Stimulated activated naive CD8-positive, alpha-beta T cell treated with anti-CD3 and anti-CD28 coated beads, Interleukin-15, amount 100 ng/mL, for 72 hours (primary cell): ENCODE measurements at places on chromosomes 2 and 18.

DNA sequence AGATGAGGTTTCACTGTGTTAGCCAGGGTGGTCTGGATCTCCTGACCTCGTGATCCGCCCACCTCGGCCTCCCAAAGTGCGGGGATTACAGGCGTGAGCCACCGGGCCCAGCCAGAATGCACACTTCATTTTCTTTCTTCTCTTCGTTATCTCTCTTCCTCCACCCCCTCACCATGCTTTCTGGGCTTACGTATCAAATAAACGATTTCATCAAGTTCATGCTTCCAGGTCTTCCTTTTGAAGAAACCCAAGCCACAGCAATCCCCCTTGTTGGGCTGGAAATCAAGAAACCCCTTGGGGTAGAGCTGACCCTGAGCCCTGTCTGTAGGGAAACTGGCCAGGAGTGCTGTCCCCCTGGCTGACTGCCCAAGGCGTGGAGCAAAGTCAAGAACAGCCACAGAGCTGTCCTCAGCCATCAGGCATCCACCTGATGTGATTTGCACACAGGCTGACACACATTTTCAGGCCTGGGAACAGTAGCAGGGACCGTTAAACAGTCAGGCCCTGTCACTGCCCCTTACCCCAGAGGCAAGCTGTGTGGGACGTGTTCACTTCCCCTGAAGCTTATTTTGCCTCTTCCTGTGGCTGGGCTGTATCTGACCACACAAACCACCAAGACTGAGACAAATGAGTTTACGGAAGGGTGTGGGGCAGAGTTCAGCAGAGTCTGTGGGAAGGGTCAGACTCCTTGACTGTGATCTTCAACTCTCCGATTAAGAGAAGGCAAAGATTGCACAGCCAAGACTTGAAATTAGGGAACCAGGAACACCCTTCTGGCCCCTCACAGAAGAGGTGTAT, 15.1 kb upstream of the NMUR1 start:
- peak; percentile 72 for DNase-seq

- DNase-seq = no peak
These were observed 1.9 kb upstream of the SOX11 start for GRCh38 chr2:5690286-5690685.

GRCh38 chr2:33321876-33322483, 154.5 kb upstream of the RASGRP3 start:
- no peak for DNase-seq

- DNase-seq = no peak
These were observed 56.4 kb downstream of the SNORC start for GRCh38 chr2:232926431-232926939.

DNA sequence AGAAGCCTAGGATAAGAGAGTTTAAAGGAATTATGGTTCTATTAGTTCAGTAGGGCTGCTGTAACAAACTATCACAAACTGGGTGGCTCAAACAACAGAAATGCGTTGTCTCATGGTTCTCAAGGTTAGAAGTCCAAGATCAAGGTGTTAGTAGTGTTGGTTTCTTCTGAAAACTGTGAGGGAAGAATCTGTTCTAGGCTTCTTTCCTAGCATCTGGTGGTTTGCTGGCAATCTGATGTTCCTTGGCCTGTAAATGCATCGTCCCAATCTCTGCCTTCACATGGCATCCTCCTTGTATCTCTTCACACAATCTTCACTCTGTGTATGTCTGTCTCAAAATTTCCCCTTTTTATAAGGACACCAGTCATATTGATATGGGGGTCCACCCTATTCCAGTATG, 76.3 kb downstream of the MDH1 start:
- DNase-seq = no peak

- no peak for DNase-seq
These were observed 335.2 kb downstream of the NUP35 start for GRCh38 chr2:183459466-183459865.

GRCh38 chr2:9594366-9595054, 36.3 kb downstream of the YWHAQ start:
- no peak for DNase-seq

- DNase-seq = no peak
These were observed 12.2 kb downstream of the PLB1 start for GRCh38 chr2:28507796-28508764.

DNA sequence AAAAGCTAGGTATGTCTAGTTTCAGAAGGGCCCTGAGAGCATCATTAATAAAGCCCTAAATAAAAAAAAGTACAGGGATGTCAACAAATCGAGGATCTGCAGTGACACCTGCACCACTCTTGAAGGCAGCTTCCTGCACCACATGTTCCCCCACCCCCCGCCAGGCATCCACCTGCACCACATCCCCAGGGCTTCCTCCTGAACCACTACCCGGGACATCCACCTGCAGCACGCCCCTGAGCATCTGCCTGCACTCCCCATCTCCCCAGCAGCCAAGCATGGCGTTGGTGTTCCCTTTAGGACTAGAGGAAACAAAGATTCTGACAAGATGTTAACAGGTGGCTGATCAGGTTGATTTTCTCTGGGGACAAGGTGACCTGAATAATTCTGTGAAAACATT, 55.2 kb downstream of the DLGAP1 start:
- DNase-seq = no peak

GRCh38 chr2:202910698-202911097, 775 bp downstream of the WDR12 start:
- no peak for DNase-seq

- DNase-seq = no peak
These were observed 30.5 kb downstream of the OLA1 start for GRCh38 chr2:174217869-174218268.

GRCh38 chr2:165725421-165725820, 68.6 kb downstream of the GALNT3 start:
- DNase-seq = no peak

DNA sequence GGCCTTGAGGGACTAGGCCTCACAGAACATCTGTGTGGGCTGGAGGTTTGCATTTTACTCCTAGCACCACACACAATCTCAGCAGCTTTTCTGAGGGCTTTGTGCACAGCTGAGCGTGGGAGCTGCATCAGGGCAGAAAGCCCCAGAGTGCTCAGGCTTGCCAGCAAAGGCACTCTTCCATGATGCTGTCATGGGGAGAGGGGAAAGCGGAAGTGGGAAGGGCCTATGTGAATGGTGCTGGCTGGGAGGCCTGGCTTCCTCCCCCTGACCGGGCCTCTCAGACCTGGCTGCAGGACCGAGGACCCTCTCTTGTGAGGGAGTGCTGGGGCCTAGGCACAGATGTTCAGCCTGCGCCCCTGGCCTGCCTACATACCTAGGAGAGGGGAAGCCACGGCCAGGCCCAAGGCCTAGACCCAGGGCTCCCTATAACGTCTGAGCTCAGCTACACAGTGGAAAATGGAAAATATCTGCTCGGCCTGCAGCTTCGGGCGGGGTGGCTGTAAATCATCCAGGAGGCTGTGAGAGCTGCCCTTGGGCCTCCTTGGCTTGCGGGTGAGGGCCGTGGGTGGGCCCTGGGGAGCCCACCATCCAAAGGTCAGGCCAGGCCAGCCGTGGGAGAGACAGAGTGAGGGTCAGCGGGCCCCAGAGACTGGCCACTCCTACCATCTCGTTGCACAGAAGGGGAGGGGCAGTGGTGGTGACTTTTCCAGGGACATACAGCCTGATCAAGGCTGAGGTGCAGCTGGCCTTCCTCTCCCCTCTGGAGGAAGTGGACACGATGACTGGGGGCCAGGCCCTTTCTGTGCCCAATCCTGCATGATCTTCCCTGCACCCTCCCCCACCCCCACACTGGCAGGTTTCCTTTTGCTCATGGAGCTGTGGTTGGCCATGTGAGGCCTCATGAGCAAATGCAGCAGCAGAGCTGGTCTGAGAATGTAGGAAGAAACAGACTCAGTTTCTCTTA, 22.8 kb downstream of the GLI2 start:
- DNase-seq = no peak

DNA sequence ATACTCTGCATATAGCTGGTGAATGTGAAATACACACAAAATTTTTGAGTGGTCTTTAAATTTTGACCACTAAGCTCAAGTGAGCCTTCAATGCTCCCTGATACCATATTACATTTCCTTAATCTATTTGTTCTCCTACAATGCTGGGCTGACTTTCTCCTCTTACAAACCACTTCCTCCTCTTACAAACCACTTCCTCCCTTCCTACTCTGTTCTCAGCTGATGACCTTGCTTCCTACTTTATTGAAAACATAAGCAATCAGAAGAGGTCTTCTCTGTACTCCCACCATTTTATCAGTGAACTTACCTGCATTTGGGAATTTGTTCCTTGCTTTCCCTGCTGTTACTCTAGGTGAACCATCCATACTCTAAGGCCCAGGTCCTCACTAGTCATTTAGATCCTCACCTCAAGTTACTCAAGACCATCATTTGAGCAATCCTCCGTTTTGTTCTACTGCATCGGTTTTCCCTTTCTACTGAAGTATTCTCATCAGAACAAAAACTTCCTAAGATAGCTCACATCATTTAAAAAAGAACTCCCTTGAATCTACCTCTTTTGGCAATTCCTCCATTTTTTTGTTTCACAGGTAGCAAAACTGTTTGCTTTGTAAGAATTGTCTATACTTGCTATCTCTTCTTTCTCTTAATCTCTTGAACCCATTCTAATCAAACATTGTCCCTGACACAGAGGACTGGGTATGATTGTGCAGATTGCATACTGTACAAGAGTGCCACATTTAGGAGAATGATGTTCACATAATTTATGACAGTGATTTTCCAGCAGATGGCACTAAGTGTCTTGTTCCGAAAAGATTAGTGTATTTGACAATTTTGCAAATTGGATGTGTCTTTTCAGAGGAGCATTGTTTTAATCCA, 96.5 kb downstream of the EPB41L5 start:
- DNase-seq = no peak

DNA sequence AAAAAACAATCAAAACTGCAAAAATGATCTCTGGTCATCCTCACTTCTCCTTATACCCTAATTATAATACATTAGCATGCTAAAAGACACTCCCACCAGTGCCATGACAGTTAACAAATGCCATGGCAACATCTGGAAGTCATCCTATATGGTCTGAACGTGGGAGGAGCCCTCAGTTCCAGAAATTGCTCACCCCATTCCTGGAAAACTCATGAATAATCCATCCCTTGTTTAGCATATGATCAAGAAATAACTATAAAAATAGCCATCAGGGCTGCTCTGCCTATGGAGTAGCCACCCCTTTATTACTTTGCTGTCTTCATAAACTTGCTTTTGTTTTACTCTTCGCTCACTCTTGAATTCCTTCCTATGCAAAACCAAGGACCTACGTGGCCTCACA, 5.7 kb upstream of the C2orf80 start:
- DNase-seq = no peak

GRCh38 chr2:76599732-76600368, 889.1 kb upstream of the GCFC2 start:
- DNase-seq = peak; percentile 15

DNA sequence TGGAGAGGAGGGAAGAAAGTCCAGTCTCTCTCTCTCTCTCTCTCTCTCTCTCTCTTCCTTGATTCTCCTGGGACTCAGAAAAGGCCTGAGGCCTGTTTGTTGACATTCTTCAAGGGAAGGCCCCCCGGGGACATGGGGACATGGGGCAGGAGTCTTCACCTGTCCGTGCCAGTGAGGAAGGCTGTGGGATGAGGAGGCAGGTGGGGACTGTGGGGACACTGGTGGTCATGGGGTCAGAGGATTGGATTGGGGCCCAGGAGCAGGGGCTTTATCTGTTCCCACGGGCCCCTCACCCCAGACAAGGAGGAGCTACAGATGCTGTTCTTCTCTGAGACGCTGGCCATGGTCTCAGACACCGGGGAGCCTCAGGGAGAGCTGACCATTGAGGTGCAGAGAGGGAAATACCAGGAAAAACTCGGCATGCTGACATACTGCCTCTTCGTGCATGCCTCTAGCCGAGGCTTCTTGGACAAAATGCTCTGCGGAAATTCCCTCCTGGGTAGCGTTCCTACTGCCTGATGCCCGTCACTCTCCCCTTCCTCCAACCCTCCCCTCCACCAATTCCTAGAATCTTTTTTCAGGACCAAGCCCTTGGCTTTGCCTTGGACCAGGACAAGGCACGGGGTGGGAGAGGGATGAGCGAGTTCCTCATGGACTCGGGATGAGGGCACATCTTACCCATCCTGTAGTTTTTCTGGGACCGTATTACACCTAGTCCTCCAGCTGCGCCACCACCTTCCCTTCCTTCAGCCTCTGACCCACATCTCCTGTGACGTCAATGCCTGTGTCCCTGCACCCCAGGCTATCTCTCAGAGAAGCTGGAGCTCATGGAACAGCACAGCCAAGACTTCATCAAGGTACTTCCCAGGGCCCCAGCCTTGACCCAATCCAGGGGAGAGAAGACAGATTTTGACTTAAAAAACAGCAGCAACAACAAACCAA, 850 bp downstream of the CATIP start:
- no peak for DNase-seq

DNA sequence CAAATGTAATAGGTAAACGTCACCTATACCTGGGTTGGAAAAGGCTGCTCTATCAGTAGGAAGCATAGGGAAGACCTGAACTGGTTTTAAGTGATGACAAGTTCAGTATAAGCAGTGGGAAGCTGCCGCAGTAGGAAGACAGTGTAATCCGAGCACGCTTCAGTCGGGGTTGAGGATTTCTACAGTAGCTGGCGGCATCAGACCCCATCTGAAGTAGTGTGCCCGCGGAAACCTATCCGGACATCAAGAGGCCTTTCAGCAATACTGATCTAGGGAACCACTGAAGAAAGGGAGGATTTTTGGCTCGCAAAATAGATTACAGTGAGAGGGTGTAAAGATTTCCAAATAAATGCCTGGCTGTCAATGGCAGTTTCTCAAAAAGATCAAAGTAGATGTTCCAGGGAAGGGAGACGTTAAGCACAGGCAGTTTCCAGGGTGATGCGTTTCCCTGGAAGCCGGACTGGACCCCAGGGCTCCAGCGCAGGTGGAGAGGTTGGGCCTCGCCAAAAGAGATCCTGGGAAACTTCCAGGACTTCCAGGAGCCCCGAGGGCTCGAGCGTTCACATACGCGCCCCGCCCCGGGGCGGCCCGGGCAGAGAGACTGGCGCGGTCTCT, 5.3 kb downstream of the LOXL3 start:
- DNase-seq = no peak

- DNase-seq = no peak
These were observed 181.9 kb upstream of the MYT1L start for GRCh38 chr2:2512931-2513330.

- DNase-seq = no peak
These were observed 61.6 kb upstream of the TGFA start for GRCh38 chr2:70615222-70615621.

DNA sequence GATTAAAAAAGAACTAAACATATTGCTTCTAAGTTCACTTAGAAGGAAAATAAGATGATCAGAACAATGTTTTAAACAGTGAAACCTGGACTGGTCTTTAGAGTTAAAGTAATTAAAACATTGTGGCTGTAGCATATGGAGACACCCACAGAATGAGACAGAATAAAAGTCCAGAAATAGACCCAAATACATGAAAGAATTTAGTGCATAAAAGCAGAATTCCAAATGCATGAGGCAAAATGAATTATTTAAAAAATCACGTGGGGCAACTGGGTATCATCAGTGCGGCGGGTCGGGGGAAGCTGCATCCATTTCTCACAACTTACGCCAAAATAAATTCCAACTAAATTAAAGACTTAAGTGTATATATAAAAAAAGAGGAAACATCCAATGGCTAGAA, 12.1 kb downstream of the RNF149 start:
- no peak for DNase-seq
